Astrocyte (in vitro differentiated cells and primary cell): ENCODE measurements at places on chromosomes 5 and 9.

DNA sequence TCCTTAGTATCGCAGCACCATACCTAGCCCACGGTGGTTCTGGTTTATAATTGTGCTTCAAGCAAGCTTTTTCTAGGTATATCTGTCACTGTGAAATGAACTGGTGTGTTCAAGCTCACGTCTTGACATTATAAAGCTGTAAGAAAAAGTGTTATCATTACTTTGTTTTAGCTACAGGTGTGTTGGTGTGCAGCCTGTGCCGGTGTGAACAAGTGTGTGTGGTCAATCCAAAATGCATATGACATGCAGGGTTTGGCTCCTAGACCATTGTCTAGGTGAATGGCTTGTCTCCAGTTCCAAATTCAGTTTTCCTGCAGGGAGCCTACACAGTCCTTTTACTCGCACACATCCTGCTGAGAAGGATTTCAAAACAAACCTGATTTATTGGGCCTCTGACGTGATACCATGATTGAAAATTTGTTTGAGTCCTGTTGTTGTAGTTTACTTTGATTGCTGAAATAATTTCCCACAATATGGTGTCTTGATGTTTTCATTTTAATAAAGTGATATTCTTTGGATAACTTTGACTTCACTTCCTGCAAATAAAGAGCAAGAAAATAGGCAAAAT lies 3.7 kb downstream of the LSM11 start:
- DNase-seq: no peak

- DNase-seq: peak; percentile 80
These were observed 12.6 kb upstream of the DPYSL3 start for GRCh38 chr5:147522435-147522834.

- DNase-seq: peak; percentile 75
These were observed 193.6 kb downstream of the ZSWIM6 start for GRCh38 chr5:61525512-61526206.

DNA sequence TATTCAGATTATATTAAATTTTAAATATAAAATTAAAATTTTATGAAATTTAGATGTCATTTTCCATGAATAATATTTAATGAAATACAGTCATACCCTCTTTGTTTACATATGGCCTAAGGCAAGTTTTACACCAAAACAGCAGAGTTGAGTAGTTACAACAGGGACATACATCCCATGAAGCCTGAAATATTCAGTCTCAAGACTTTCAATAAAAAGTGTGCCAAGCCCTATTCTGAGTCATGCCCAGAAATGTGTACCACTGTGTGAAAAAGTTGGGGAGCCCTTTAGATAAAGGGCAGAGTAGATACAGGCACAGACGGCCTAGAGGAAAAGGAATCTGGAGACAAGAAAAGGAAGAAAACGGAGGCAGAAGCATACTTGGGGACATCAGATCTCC lies 261.3 kb downstream of the SGCD start:
- DNase-seq: no peak

DNA sequence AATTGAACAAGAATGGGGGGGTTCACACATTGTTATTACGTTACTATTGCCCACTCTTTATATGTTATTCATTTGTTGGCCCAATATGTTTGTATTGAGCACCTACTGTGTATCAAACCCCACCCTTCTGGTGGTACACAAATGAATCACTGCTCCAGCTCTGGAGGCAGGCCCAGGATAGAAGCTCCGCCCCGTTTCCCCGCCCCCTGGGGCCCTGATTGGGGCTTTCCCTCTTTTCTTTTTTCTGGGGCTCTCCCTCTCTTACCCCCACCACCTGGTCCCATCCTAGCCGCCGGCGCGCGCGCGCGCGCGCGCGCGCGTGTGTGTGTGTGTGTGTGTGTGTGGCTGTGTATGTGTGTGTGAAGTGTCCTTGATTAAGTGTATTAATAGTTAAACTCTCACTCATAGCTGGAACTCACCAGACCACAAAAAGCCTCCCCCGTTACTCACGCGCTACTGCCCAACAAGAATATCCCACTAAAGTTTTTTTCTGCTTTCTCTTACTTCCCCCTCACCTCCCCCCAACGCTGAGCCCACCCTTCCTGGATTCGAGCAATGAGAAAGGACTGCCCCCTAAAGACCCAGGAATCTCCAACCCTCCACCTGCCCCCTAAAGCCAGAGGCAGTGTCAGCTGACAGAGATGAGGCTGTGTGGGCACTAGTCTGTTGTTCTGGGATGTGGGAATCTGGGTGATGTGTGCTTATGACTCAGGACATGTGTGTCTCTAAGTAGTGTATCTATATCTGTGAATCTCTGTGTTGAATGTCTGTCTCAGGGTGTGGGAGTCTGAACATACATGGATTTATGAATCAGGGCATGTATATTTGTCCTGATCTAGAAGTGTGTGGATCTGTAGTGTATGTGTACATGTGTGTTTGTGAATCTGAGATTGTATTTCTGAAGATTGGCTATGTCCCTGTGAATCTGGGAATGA lies 4.0 kb downstream of the CXXC5 start:
- DNase-seq: peak; percentile 94

GRCh38 chr5:118007262-118007661 lies 981.1 kb downstream of the DTWD2 start:
- DNase-seq: no peak

DNA sequence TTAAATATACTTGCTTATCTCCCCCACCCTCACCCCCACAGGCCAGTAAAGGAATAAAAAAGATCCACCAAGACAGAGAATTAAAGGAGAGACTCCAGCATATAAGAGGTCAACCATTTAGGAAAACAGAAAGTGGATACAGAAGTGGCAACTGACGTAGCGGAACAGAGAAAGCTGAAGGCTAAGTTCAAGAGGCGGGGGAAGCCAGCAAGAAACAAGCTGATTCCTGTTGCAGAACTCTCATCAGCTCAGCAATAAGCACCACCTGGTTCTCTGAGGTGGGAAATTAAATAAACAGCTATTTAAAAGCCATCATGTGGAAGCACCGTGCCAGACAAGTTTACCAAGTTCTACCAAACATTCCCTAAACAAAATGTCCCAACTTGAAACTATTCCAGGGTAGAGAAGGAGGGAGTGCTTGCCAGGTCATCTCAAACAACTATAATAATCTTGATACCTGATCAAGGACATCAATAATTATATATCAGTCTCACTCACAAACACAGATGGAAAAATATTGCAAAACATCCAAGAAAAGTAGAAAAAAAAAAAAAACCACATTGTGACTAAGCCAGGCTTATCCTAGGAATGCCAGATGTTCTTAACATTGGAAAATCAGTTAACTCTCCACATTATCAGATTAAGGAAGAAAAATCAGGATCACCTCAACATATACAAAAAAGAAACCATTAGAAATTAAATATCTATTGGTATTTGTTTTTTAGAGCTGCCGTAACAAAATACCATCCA lies 7.3 kb upstream of the ARL15 start:
- DNase-seq: peak; percentile 49

DNA sequence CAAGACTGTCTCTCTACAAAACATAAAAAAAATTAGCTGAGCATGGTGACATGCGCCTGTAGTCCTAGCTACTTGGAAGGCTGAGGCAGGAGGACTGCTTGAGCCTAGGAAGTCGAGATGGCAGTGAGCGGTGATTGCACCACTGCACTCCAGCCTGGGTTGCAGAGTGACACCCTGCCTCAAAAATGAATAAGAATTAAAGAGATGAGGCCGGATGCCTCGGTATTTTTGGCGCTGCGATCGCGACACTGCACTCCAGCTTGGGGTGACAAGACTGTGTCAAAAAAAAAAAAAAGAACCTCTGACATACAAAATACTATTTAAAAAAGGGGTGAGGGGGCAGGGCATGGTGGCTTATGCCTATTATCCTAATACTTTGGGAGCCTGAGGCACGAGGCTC lies 7.3 kb downstream of the GPBP1 start:
- DNase-seq: no peak

- DNase-seq: no peak
These were observed 11.9 kb downstream of the GRIN1 start for GRCh38 chr9:137150617-137151457.

DNA sequence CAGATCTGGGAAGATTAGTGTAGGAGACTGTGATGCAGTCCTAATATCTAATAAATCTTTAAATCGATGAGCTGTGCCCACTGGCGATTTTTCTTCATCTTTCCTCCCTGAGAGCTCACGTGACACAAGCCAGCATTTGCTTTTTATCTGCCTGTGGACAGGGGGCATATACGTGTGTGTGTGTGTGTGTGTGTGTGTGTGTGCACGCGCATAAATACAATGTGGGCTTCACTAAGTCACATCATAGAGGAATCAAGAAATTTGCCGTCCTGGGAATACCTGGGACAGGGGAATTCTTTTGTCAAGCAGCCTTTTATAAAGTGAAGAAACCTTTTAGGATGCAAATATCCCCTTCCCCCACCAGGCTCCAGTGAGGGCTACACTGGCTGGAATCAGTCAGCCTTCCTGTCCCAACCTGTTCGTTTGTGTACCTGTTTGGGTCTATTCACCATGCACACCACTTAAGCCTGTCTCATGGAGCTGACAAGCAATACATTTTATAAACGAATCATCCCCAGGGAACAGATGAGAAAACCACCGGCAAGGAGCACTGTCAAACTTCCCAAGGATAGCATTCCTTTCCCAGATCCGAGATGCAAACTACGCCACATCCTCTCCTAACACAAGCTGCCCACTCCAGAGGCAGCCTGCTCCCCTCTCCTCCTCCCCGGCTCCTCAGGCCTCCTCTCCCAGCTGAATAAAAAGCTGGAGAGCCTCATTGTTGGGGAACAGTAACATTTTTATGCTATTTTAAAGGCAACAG lies 2.7 kb downstream of the EPB41L4B start:
- no peak for DNase-seq

GRCh38 chr9:95138474-95138873 lies 179.0 kb downstream of the FANCC start:
- DNase-seq: peak; percentile 32

DNA sequence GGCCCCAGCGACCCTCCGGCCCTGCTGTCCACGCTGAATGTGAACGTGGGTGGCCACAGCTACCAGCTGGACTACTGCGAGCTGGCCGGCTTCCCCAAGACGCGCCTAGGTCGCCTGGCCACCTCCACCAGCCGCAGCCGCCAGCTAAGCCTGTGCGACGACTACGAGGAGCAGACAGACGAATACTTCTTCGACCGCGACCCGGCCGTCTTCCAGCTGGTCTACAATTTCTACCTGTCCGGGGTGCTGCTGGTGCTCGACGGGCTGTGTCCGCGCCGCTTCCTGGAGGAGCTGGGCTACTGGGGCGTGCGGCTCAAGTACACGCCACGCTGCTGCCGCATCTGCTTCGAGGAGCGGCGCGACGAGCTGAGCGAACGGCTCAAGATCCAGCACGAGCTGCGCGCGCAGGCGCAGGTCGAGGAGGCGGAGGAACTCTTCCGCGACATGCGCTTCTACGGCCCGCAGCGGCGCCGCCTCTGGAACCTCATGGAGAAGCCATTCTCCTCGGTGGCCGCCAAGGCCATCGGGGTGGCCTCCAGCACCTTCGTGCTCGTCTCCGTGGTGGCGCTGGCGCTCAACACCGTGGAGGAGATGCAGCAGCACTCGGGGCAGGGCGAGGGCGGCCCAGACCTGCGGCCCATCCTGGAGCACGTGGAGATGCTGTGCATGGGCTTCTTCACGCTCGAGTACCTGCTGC lies 839 bp downstream of the KCNV2 start:
- DNase-seq: no peak

GRCh38 chr9:131500939-131501541 lies 1.7 kb upstream of the POMT1 start:
- DNase-seq: peak; percentile 58

GRCh38 chr5:72634444-72634843 lies 127.2 kb upstream of the ZNF366 start:
- peak; percentile 24 for DNase-seq

- DNase-seq: peak; percentile 89
These were observed 23.9 kb downstream of the LARP1 start for GRCh38 chr5:154779105-154779504.

- DNase-seq: peak; percentile 35
These were observed 163.8 kb upstream of the TRPM3 start for GRCh38 chr9:71285191-71285656.

GRCh38 chr5:173998531-173998930 lies 9.6 kb downstream of the C5orf47 start:
- DNase-seq: no peak

DNA sequence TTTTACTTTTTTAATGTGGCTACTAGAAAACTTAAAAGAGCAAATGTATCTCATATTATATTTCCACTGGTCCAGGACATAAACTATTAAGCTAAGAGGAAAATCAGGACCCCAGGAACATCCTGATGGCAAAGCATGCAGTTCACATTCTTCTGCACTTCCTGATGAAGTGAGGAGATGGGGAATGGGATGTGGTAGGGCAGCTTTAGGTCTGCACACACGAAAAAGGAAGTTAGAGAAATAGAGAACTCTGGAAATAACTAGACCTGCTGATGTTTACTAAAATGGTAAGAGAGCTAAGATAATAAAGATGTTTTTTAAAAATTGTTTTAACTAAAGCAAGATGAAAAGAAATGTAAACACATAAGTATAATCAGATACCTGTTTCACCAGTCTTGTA lies 39.7 kb upstream of the NIPBL start:
- DNase-seq: no peak

DNA sequence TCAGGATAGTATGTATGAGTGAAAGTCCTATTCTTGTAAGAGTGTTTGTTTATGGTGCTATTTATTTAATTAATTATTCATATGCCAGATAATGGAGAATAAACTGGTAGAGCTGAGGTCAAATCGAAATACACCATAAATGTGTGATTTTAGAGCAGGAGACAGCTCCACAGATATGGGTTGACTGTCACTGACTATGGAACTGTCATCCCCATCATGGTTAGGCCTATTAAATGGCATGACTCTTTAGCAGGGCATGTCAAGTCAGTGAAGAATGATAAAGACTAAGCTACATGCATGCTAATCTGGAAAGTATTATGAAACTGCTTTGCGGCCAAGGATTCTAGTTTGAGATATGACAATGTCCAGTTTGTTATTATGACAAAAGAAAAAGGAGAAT lies 658.6 kb downstream of the ISL1 start:
- DNase-seq: no peak

DNA sequence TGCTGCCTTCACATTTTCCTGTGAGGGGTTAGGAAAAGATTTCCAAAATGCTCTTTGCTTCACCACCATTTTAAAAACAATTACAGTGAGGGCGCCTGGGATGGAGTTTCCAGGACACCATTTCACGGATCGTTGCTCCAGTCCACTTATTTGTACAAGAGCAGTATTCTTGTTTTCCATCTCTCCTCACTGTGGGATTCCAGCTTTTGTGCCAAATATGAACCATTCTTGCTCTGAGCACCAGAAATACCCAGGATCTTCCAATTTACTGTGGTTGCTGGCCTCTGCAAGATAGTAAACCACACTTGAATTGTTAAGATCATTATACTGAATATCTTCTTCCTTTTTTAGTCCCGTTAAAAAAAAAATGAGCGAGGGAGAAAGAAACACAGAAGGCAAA lies 899.5 kb downstream of the TLE1 start:
- DNase-seq: peak; percentile 65

- DNase-seq: no peak
These were observed 99.0 kb downstream of the OLFM1 start for GRCh38 chr9:135186248-135187164.

- peak; percentile 88 for DNase-seq
These were observed 31.1 kb downstream of the POU4F3 start for GRCh38 chr5:146369691-146370090.

GRCh38 chr5:10295619-10296326 lies 11.9 kb downstream of the CMBL start:
- DNase-seq: no peak
